ENCODE measurements at places on chromosomes 12 and 14. TPM values are rescaled to one million over a fixed set of nuclear protein-coding genes. Genes with fewer than 3 reads are reported as not detected.

The RTN1 gene
- 8.0 TPM for total RNA-seq

The KLRC3 gene
- 0.17 TPM for total RNA-seq

The NINJ2 gene
- 2.0 TPM for total RNA-seq

The DLGAP5 gene
- total RNA-seq: 0.41 TPM

The GARIN6 gene
- not detected for total RNA-seq

DNA sequence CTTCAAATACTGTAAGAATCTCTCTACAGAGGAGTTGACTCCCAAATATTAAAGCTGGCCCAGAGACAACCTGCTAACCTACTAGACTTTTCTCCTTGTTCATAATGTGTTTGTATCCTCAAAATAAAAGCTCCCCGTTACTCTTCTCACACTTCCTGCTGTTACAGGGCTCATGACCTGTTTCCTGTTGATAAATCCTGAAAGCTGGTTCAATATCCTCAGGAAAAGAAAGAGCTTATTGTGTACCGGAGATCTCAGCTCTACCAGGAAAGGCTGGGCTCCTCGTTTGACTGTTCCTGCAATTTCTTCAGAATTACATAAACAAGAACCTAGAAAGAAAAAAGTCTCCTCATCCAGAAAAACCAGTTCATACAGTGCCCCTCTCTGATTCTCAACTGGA is 30.8 kb downstream of the CLEC1A start:
- H3K27ac ChIP-seq: peak overlapping the region; percentile 78
- H3K4me1 ChIP-seq: peaks cover 4% of the 10 kb centered on the region
- no peak overlapping the region for H3K4me3 ChIP-seq
- no peaks in the 10 kb centered on the region for H3K36me3 ChIP-seq
- no peaks in the 10 kb centered on the region for H3K27me3 ChIP-seq
- DNase-seq: no peak

DNA sequence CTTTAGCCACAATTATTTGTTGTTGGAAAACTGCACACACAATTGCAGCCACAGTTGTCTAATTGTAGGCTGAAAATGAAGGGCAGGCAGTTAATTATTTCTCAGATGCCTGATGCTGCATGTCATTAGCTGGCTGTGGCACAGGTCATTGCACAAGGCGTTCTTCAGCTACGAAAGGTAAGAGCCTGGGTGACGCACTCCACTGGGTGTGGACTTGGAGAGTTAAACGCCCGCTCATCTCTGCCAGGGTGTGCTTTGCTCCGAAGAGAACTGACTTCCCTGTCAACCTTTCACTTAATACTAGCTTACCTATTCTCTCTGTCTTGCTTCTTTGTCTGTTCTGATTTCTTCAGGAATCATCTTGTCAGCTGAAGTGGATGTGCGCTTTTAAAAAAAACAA is 91.4 kb upstream of the CPM start:
- no peak for DNase-seq
- H3K27me3 ChIP-seq: no peaks in the 10 kb centered on the region
- no peaks in the 10 kb centered on the region for H3K4me1 ChIP-seq
- H3K4me3 ChIP-seq: no peak overlapping the region
- no peak overlapping the region for H3K27ac ChIP-seq

DNA sequence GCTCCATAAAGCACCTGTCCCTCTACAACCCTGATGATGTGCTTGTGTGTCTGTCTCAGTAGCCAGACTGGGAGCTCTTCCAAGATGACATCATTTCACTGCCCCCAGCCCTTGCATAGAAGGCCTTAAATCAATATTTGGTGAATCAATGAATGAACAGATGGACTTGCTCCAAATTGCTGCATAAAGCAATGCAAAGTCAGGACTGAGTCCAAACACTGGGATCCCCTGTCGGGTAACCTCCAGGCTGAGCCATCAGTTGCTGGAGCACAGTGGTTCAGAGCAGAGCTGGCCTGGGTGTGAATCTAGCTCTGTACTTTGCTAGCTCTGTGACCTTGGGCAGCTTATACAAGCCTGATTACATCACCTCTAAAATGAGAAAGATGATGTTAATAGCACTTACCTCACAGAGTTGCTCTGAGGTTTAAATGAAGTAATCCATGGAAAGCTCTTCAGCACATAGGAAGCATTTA is 120.3 kb upstream of the VASH1 start:
- H3K36me3 ChIP-seq: no peaks in the 10 kb centered on the region
- no peak overlapping the region for H3K4me3 ChIP-seq
- peaks cover 3% of the 10 kb centered on the region for H3K27me3 ChIP-seq
- no peak overlapping the region for H3K27ac ChIP-seq
- H3K4me1 ChIP-seq: no peaks in the 10 kb centered on the region
- no peak for DNase-seq

- H3K4me1 ChIP-seq: peaks cover 25% of the 10 kb centered on the region
- H3K4me3 ChIP-seq: no peak overlapping the region
- peaks cover 9% of the 10 kb centered on the region for H3K36me3 ChIP-seq
- H3K27ac ChIP-seq: no peak overlapping the region
- no peaks in the 10 kb centered on the region for H3K27me3 ChIP-seq
- DNase-seq: no peak
Measured at GRCh38 chr14:81521356-81521755, 12.3 kb downstream of the SEL1L start.

DNA sequence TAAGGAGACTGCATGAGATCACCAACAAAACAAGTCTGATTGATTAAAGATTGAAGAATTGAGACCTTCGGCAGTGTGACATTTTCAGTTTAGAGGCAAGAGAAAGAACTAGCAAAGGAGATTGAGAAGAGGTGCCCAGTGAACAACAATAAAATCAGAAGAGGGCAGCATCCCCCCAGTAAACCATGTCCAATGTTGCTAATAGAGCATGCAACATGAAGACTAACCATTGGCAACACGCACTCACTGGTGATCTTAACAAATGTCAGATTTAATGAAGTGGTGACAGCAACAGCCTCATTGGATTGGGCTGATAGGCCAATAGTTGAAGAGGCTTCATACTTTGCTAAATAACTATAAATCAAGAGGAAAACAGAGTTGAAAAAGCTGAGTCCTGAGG is 20.7 kb upstream of the TAS2R14 start:
- H3K27ac ChIP-seq: no peak overlapping the region
- no peaks in the 10 kb centered on the region for H3K4me1 ChIP-seq
- no peaks in the 10 kb centered on the region for H3K36me3 ChIP-seq
- DNase-seq: no peak
- no peaks in the 10 kb centered on the region for H3K27me3 ChIP-seq
- no peak overlapping the region for H3K4me3 ChIP-seq

DNA sequence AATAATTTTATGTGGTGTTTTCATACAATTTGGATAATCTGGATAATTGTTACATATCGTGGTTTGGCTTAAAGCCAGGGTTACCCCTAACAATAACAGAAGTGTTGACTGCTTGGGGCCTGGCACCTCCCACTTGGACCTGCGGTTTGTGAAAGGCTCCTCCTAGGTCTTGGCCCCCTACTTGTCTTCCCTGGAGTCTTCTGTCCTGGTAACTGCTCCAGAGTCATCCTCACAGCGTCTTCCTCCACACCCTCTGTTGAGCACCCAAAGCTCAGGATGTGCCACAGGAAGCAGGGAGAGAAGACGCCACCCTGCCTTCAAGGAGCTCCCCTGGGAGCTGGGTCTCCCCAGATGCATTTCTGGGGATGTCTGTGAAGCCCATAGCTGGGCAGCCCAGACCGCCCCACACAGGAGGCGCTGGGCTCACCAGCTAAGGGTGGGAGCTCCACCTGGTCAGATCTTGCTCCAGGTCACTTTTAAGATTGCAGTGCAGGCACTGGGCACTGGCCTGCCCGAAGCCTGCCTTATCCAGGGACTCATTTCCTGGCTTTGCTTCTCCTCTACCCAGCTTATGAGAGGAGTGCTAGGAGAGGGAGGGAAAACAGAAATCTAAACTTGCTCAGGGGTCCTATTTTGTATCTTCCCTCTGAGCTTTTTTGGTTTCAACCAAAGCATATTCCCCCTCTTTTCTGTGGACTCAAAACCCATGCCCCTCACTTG is 98.2 kb downstream of the ZFP36L1 start:
- H3K4me1 ChIP-seq: peaks cover 5% of the 10 kb centered on the region
- no peaks in the 10 kb centered on the region for H3K36me3 ChIP-seq
- no peak for DNase-seq

DNA sequence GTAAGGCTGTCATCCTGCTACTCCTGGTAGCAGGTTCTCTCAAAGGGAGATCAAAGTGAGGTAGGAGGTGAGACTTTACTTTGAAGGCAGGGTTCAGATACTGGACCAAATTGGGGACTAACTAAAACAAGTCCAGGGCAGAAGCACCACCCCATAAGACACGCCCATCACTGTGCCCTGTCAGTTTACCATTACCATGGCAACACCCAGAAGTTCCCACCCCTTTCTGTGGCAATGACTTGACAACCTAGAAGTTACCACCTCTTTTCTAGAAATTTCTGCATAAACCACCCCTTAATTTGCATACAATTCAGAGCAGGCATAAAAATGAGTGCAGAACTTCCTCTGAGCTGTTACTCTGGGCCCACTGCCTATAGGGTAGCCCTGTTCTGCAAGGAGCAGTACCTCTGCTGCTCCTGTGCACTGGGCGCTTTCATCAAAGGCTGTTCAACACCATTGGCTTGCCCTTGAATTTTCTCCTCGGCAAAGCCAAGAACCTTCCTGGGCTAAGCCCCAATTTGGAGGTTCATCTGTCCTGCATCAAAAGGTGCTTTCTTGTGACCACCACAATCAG is 64.8 kb upstream of the MAX start:
- H3K4me3 ChIP-seq: no peak overlapping the region
- no peak for DNase-seq
- H3K4me1 ChIP-seq: peaks cover 14% of the 10 kb centered on the region

DNA sequence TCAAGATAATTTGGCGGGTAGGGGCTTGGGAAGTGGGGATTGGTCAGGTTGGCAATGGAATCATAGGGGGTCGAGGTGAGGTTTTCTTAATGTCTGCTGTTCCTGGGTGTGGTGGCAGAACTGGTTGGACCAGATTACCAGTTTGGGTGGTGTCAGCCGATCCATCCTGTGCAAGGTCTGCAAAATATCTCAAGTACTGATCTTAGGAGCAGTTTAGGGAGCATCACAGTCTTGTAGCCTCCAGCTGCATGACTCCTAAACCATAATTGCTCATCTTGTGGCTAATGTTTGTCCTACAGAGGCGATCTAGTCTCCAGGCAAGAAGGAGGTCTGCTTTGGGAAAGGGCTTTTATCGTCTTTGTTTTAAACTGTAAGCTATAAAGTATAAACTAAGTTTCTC is 868.4 kb downstream of the DIO2 start:
- H3K36me3 ChIP-seq: no peaks in the 10 kb centered on the region
- H3K27me3 ChIP-seq: no peaks in the 10 kb centered on the region
- H3K4me1 ChIP-seq: no peaks in the 10 kb centered on the region
- no peak for DNase-seq

GRCh38 chr14:50678163-50678562 is 10.1 kb upstream of the SAV1 start:
- H3K36me3 ChIP-seq: no peaks in the 10 kb centered on the region
- H3K27ac ChIP-seq: peak overlapping the region; percentile 53
- H3K4me1 ChIP-seq: peaks cover 7% of the 10 kb centered on the region
- no peak overlapping the region for H3K4me3 ChIP-seq
- no peak for DNase-seq

Data from adrenal gland (tissue), 19 donors.